ENCODE measurements at places on chromosomes 1 and 21.

- DNase-seq = no peak
These were observed 6.1 kb upstream of the C4BPA start for GRCh38 chr1:207097871-207098324.

DNA sequence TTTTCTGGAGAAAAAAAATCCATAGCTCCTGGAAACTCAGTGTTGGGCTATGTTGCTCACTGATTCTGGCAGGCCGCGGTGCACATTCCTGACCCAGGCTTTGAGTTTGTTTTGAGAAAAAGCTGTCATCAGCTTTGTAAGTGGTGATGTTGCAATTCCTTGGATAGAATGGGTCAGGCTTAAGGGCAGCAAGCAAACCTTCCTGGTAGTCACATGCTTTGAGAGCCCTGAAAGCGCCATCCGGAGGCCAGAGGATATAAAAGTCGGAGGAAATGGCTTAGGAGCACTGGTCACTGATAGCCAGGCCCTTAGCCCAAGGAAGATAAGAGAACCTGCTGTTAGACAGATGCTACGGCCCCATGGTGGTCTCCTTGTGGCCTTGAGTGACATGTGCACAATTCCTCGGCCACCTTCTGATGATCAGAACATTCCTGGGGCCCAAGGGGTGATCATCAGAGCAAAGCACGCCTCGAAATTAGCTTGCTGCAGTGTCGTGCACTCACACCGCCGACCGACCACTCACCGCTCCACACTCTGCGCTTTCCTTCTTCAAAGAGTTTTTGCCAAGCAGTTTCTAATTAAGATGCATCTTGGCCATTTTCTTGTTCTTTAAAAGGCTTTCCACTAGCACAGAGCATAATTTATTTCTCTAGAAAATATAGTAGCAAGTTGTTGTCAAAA lies 78.6 kb downstream of the MAN1C1 start:
- DNase-seq = no peak

GRCh38 chr1:116910379-116911187 lies 867 bp downstream of the PTGFRN start:
- DNase-seq = no peak

DNA sequence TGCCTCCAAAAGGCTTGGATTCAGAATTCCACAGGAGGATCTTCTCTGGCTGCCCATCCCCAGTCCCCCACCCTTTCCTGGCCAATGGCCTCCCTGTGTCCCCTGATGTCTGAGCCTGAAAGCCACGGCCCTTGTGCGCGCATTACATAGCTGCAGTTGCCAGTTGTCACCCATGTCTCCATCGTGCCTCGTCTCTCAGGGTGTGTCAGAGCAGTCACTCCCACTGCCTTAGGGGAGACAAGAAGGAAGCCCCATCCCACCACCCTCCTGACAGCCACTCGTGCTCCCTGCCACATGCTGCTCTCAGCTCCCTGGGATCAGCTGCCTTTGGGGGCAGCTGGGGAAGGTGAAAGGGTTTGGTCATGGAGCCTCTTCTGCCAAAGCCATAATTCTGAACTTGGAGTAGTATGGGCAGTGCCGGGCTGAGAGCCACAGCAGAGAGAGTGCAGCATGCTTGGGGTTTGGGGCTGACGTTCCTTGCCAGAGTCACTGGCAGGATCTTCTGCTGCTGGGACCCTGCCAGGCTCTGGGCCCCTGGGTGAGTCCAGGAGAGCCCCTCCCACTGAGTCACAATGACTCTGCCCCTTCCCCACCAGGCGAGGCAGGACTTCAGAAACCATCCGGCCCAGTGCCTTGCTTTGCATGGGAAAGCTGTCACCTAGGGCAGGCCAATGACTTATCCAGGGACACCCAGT lies 285.9 kb upstream of the VAMP3 start:
- no peak for DNase-seq

DNA sequence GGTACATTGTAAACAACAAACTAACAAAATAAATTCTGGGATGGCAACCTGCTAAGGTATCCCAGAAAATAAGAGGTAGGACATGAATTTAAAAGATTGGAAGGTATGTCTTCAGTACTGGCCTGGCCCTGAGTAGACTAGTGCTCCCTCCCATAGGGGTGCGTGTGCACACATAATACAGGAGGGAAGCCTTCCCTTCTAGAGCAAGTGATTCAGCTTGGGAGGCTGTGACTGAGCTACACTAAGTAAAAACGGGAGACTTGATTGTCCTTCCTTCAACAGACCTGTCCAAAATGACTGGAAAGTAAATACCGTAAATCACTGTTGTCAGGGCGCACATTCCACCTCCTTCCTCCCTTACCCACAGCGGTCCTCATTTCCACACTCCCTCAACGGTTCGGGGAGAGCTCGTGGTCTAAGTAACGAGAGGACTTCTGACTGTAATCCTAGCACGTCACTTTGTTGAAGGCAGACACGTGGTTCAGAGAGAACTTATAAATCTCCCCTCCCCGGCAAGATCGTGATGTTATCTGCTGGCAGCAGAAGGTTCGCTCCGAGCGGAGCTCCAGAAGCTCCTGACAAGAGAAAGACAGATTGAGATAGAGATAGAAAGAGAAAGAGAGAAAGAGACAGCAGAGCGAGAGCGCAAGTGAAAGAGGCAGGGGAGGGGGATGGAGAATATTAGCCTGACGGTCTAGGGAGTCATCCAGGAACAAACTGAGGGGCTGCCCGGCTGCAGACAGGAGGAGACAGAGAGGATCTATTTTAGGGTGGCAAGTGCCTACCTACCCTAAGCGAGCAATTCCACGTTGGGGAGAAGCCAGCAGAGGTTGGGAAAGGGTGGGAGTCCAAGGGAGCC lies at the start of gene TGFB2:
Gene TGFB2 (plus strand): TSS at position 523 of the 859 bp plus-strand sequence. CDS start 1,366 bp downstream, outside the sequence.
- peak; percentile 38 for DNase-seq

DNA sequence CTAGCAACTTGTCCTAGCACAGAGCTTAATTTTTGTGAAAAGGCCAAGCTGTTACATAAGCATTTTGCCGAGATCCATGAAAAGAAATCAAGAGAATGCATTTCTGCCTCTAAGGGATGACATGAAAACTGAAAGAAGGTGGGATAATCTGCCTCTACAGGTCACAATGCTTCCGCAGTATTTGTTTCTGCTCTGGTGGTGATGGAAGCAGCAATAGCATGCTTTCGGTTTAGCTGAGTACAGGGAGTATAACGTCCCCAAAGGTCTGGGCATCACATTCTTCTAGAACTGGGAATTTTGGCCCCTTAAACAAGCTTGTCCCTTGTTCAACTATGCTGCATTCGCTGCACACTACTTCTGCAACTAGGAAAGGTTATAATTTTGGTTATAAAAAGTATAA lies 14.4 kb upstream of the MAGI3 start:
- DNase-seq = no peak

GRCh38 chr1:26077524-26077923 lies 10.1 kb upstream of the TRIM63 start:
- DNase-seq = no peak

- DNase-seq = no peak
These were observed 74.0 kb downstream of the FYB2 start for GRCh38 chr1:56745231-56745630.

- no peak for DNase-seq
These were observed 30.5 kb downstream of the TBCE start for GRCh38 chr1:235397733-235398132.

DNA sequence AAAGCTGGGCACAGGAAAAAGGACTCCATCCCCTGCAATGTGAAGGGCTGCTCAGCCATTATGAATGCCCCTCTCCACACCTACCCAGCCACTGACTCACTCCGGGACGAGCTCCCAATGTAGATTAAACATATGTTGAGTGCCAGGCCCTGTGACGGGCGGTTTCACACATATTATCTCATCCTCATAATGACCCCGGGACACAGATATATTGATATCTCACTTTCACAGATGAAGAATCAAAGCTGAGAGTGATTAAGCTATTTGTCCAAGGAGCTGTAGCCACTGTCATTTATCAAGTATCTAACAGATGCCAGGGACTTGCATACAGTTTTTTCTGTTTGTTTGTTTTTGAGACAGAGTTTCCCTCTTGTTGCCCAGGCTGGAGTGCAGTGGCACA lies 35.0 kb upstream of the SLC30A1 start:
- DNase-seq = no peak

GRCh38 chr1:163537809-163538208 lies 216.1 kb downstream of the NUF2 start:
- DNase-seq = no peak

DNA sequence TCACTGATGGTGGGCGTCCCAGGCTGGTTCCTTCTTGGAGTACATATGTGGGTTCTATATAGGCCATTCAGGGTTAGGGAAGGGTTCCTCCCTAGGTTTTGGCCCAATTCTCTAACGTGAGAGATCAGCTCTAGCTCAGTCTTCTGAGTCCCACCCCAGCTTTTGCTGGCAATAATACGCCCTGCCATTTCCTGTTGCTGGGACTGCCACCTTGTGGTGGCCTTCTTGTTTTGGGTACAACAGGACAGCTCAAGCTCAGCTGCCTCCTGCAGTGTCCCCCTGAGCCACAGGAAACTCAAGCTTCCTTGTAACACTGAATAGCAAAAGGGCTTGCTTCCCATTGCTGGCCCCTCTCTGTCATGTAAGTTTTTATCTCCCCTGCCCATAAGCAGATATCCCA lies 77.8 kb downstream of the BACH1 start:
- peak; percentile 40 for DNase-seq

- no peak for DNase-seq
These were observed 2.7 kb upstream of the PTPN22 start for GRCh38 chr1:113874012-113874879.

DNA sequence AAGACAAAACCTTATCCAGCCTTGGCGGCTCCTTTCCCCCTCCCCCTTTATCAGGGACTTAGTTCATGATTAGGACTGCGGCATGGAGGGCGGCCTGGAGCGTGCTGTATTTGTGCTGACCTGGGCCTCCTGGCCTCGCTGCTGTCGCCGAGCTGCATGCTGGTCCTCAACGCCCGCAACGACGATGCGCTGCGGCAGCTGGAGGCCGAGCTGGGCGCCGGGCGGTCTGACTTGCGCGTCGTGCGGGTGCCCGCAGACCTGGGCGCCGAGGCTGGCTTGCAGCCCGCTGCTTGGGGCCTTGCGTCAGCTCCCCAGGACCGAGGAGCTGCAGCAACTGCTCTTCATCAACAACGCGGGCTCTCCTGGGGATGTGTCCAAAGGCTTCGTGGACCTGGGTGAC lies 70.9 kb downstream of the TM2D1 start:
- DNase-seq = no peak

GRCh38 chr1:117685936-117686806 lies 80.3 kb downstream of the TENT5C start:
- DNase-seq = no peak

GRCh38 chr21:45323487-45324311 lies 36.0 kb upstream of the POFUT2 start:
- DNase-seq = no peak

- DNase-seq = no peak
These were observed 26.4 kb downstream of the TIAM1 start for GRCh38 chr21:31317688-31318087.

DNA sequence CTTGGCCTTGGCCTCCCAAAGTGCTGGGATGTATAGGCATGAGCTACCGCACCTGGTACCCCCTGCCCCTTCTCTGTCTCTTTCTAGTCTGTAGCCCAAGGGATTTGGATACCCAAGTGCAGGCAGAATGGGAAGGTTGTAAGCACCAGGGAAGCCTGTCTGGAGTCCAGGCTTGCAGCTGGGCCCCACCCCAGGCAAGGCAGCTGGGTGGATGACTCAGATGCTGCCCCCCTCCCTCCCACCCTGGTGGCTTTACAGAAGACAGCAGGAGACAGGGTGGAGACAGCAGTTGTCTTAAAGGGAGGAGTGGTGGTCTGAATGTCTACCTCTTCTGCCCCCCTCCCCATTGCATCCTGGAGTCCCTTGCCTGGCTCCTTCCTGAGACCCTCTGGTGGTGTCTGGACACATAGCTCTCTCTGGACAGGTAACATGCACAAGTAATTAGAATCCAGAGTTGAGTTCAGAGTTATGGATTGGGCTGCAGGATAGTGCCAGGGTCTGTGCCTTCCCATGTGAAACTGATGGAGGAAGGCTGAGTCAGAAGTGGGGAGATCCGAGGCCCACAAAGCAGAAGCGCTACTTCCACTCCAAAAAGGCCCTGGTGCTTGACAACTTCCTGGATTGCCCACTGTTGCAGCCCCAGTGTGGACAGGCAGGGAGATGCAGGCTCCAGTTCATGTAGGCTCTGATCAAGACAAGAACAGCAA lies 5.1 kb downstream of the LMNA start:
- DNase-seq = no peak

DNA sequence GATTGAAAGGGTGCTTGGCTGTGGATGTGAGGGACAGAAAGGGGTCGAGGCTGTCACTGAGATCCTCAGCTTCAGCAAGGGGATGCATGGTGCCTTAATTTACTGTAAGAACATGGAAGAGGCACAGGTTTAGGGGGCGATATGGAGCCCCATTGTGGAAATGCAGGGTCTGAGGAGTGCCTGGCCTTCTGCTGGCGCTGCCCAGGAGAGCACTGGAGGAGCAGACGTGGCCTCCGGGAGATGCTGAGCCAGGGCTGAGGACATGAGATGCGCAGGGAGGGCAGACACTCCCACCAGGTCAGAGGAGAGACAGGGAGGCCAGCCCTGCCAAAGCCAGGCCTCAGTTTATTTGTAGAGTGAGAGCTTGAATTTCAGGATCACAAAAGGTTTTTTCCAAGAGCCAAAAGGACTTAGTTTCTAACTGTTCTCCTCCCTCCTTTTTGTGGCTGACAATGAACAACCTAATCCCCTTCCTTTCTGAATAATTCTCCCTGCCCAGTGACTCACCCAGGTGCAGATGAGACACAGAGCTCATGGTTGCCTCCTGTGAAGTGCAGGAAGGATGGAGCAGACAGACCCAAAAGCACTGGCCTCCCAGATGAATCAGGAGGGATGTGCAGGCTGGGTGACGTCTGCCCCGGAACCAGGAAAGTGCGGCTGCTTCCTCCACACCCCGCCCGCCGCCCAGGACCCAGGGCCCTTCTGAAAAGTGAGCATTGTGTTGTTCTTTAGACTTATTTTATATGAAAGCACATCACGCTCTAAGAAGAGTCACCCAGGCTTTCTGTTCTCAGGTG lies 73.0 kb upstream of the TMPRSS2 start:
- DNase-seq = no peak

GRCh38 chr1:195894411-195894810 lies 713.8 kb downstream of the KCNT2 start:
- no peak for DNase-seq

- no peak for DNase-seq
These were observed 129.0 kb downstream of the APP start for GRCh38 chr21:26041431-26042180.

DNA sequence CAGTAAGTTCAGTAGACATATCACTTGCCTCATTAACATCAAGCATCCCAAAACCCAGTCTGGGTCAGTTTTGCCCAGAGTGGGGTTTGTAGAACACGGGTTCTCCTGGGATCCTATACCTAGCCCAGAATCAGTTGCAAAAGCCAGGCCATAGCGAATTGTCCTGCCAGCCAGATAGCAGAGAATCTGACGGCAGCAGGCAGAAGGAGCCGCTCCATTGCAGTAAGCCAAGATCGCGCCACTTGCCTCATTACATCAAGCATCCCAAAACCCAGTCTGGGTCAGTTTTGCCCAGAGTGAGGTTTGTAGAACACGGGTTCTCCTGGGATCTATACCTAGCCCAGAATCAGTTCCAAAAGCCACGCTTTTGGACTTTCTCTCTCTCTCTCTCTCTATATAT lies 19.1 kb downstream of the NDUFS5 start:
- no peak for DNase-seq

- no peak for DNase-seq
These were observed 20.3 kb upstream of the C2CD2 start for GRCh38 chr21:41973861-41974751.
